Neural crest cell (in vitro differentiated cells): ENCODE measurements at places on chromosomes 11 and 22. TPM values are rescaled to one million over a fixed set of nuclear protein-coding genes. Genes with fewer than 3 reads are reported as not detected.

PRDX5 gene
- 148 and 168 TPM in 2 replicates for total RNA-seq

PNPLA2 gene
- total RNA-seq, result 27.0 and 34.5 TPM in 2 replicates

DNA sequence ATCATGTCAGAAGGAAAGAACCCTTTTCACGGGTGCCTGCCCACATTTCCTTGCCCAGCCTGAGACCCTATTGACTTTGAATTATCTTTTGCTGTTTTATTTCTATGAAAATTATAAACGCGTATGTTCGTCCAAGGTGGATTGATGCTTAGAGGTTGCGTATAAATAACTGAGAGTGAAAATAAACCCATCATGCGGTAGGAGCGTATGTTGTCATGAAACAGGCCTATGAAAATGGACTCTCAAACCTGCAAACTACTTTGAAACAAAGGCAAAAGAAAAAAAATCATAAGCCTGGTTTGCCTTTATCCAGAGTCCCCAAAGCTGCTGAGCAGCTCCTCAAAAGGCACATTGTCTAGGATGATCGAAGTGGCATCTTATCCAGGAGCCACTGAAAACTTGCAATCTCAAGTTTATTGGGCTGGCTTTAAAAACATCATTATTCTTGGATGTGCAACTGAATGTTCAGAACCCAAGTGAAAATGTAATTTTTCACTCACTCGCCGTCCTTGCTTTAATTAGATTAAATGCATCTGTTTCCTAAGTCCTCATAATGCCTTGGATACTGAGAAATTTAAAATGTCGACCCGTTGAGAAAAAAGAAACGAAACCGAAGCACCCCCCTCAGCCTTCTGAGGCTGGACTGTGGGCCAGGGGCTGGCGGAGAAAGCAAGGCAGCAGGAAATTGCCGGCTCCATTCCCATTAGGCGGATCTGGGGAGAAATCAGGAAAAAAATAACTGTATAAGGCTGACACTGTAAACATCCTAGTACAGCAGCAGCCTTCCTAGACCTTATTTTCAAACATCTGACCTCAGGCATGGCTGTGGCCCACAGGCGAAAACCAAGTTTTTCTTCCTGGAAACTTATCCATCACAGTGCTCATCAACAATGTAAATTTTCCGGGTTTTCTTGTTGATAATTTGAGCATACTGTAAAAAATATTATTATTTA is 82.9 kb upstream of the PPARA start:
- no peak for DNase-seq

DNA sequence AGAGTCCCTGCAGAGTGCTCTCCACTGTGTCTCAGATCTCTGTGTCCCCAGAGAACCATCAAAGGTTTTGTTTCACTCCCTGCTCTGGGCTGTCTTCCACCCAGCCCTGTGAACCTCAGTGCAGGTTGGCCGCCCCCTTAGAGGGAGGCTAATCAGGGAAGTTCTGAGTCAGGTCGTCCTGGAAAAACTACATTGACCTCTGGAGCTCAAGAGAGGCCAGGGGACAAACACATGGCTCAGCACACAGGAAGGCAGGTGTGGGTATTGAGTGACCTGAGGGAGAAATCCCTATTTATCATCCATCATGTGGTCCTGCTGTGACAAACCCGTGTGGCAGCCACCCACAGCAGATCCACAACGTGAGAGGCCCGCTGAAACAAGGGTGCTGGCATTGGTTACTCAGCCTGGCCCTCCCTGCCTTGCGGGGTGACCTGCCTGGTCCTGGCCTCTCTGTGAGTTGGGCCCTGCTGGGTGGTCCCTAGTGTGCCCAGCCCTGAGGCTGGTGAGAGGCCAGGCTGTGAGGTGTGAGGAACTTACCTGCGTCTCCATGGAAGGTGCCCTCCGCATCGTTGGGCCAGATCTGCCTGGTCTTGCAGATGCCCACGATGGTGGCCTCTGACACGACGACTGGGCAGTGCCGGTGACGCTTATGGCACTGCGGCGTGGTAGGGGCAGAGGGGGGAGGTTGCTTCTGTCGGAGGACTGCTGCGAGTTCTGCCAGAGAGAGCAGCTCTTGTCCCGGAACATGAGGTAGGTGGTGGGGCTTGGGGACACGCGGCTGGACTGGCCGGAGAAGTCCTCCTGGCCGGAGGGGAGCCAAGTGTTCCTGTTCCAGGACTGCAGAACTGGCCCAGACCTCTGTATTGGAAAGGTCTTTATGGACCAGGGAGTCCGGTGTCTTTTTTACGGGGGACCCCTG is 669 bp upstream of the BCR start:
- no peak for DNase-seq

DNA sequence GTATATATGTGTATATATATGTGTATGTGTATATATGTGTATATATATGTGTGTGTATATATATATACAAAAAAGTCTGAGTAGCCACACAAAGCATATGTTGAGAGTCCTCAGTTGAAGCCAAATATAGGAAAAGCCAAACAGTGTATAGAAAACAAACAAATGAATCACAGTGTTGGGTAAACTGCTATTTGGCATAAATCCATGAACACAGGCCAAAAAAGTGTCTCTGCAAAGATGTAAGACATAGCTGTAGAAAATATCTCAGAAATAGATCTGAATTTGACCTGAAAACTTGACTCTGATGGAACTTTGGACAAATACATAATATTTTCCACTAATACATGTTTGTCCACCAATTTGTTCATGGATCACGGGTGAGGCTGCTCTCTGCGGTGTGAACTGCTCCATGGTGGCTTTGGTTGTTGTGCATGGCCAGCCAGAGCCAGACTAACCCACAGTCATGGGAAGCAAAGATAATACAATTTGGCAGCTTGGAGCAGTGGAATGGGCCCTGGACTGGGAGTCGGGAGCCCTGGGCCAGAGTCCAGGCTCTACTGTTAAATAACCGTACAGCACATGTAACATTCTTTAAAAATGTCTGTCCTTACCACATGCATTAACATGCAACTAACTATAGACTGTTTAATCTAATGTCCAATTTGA is 76.9 kb upstream of the EED start:
- no peak for DNase-seq

GRCh38 chr22:48429446-48430020 is 1398.1 kb downstream of the BRD1 start:
- DNase-seq, result no peak

GRCh38 chr11:72223615-72224563 is 678 bp upstream of the INPPL1 start:
- DNase-seq, result peak; percentile 59

DNA sequence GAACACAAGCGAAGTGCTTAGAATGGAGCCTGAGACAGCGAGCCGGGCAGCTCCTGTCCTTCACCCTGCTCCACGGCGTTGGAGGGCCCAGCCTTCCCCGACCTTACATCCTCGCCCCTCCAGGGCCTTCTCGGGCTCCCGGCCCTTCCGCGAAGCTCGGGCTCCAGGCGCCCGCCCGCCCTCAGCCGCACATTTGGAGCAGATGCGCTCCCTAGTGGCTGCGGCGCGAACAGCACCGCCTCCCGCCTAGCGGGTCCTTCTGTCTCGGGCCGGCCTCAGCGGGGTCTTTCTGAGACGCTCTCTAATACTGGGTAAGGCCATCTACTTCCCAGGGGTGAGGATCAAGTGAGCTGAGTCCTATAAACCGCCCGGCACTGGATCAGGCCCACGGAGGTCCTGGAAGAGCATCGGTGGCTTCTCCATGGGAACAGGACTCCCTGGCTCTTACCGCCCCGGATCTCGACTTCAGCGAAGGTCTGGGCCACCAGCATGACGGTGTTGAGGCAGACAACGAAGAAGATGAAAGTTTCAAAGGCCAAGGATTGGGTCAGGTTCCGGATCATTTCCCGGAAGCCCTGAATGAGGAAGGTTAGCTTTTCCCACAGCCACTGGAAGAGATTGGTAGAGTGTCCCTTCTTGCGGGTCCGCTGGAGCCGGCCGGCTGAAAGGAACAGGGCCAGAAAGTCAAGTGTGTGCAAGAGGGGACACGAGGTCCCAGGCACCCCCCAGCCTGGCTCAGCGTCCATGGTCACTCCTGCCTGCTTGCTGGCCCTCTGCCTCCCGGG is 3.7 kb downstream of the CATSPER1 start:
- peak; percentile 96 for DNase-seq
